ENCODE measurements at places on chromosomes 12 and 14.
A peak's percentile ranks its signal among the peaks of the same experiment; 100 is the strongest.

GRCh38 chr14:46818147-46818546 is 166.6 kb upstream of the RPL10L start:
- peak; percentile 93 for DNase-seq

DNA sequence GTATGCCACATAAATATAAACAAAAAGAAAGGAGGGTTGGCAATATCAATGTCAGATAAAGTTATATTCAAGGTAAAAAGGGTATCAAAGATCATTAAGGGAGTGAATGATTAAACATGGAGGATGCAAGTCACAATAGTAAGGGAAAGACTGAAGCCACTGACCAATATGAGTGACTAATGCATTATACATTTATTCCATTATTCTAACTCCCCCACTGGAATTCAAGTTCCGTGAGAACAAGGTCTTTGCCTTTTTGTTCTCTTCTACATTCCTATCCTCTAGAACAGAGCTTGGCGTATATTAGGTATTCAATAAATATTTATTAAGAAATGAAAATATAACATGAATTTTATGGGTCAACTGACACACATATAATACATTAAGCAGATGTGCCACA is 30.7 kb downstream of the MAP4K5 start:
- no peak for DNase-seq

GRCh38 chr12:46103559-46104383 is 113.4 kb upstream of the SCAF11 start:
- no peak for DNase-seq

- DNase-seq = peak; percentile 91
Measured at GRCh38 chr14:28773861-28774691, 7.5 kb downstream of the FOXG1 start.

GRCh38 chr12:6165395-6165794 is 34.8 kb upstream of the CD9 start:
- no peak for DNase-seq

DNA sequence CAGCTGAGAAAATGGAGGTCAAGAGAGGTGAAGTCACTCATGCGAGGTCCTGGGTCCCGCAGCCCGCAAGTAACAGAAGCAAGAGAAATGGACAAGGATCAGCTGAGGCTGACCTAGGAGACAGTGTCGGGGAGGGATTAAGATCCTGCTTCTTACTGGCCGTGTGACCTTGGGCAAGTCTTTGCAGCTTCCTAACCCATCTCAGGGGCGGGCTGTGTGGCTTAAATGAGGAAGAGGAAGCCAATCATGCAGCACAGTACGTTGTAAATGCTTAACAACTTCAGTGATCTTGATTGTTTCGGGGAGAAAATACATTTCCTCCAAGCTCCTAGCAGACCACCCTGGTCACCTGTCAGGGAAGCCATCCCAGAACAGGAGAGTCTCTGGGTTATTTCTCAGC is 7.1 kb upstream of the PGF start:
- DNase-seq = no peak

GRCh38 chr14:97490521-97491070 is 693.4 kb downstream of the VRK1 start:
- DNase-seq = no peak

DNA sequence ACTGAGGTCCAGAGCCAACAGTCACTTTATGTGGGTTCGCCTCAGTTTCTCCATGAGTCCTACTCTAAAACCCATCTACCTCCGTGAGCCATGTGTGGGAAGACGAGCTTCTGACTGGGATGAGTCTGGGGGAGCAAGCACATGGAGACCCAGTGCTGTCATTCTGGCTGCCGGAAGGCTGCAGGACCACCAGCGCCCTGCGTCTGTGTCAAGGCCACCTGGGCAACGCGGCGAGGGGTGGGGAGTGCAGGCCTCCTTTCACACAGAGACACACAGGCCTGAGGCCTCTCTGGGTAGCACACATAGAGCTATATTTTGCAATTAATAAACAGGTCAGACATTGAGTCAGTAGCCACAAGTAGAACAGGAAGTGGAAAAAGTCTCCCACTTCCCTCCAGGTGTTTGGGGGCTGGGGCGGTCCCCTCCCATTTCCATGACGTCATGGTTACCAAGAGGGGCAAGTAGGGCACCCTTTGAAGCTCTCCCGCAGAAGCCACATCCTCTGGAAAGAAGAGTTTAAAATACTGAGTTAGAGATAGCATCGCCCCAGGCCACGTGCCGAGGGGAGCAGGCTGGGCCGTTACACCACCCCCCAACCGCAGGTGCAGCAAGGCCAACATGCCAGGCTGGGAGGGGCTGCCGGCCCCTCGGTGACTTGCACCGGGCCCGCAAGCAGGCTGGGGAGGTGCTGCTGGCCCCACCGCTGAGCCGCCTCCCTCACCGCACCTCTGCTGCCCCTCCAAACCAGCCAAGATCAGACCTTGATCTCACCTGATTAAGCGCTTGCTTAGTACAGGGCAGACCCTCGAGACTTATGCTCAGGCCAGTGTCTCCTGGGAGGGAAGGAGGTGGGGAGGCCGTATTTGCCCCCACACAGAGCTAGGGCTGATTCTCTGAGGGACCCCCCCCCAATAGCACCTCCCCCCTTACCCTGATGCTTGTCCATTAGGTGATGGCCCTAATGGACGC is 32.7 kb downstream of the DAD1 start:
- peak; percentile 32 for DNase-seq

Measured in NCI-H69 (cell line).